ENCODE measurements at places on chromosomes 11 and 22.

- peak; percentile 38 for DNase-seq
These were observed 75.9 kb downstream of the LDLRAD3 start for GRCh38 chr11:36019722-36020121.

DNA sequence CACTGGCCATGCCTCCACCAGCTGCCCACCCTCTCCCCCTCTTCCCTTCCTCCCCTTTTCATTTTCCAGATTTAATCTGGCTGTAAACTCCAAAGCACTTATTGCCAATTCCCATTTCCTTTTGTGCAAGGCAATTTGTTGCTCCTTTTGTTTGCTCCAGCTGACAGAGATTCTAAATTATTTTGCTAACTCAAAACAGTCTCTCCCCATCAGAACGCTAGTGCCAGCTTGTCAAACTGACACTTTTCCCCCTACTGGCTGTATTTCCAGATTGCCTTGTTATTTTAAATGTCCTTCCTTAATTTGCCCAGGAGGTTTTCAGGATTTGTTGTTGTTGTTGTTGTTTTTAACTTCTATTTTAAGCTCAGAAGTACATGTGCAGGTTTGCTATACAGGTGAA, 57.0 kb upstream of the PAK1 start:
- no peak for DNase-seq

DNA sequence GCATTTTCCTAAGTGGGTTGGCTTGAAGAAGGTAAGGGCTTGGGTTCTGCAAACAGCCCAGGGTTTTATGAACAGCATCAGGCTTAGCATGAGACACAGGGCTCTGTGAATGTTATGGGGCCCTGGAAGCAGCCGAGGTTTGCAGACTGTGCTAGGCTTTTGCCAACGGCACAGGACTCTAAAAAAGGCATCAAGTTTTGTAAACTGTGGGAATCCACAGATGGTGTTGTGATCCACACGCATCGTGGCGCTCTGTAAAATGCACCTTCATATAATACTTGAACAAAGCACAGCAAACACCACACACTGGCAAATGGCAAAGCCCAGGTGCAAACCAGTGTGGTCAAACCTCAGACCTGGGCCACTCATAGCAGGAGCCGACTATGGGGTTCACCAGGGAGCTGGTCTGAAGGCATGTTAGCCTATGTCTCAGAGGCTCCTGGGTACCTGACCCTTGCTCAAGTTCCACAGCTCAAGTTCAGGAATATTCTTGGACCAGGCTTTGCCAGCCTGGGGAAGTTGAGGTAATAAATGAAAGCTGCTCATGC, 2.4 kb upstream of the SLCO2B1 start:
- no peak for DNase-seq

DNA sequence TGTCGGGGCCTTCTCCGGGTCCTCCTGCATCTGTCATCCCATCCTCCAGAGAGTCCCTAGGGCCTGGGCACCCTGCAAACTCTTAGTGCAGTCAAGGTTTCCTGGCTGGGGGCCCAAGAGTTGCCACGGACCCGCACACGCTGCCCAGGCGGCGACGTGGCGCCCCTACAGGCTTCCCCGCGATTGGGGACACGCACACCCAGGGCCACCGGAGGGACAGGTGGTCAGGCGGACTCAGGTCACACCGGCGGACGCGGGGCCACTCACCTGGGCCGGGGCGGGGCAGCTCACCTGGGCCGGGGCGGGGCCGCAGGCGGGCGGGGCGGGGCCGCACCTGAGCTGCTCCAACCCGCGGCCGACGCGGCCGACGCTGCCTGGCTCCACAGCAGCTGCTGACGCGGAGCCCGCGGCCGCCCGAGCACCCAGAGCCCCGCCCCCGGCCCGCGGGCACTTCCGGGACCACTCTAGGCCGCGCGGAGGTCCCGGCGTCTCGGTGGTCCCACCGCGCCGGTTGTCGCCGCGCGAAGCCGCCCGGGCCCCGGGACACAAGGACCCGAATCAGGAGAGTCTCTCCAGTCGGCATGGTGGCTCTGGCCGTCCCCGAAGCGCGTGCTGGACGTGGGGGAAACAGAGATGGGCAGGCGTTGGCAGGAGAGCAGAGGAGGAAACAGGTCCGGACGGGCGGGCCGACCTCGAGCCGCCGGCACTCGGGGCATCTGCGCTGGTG, at the start of gene ZNF70:
Gene ZNF70 (minus strand): TSS at position 399 of the 727 bp plus-strand sequence. CDS start 5,972 bp downstream, outside the sequence.
- peak; percentile 78 for DNase-seq

DNA sequence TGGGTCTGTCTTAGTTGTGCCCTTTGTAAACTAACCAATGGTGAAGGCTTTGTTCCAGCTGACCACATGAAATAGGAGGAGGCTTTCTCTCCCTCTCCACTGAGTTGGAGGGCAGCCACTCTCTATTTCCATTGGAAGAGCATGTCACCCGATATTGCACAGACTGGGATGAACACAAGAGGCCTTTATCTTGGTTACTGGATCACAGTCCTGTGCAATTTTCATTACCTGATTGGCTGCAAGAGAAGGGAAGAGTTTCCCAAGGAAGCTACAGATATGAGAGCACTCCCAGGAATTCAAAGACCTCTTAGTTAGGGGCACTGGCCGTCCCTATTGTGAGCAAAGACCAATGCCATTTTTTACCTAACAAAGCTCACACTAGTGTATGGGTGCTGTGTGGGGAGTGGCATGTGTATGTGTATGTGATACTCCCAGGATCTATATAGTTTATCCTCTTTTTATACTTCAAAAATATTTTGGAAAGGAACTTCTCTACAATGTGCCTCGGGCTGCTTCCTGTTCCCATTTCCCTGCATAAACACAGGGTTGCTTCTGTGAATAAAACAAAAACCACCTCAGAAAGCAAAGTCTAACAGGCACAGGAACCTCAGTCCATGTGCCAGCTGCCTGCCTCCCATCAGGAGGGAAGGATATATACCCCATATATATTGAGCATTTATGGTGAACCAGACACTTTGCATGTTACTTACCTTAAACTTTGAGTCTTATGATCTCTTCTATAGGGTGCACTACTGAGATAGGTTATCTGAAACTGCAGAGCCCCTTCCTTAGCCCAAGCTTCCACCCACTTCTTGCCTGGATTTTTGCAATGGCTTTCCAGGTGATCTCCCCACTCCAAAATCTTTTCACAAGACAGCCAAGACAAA, 126.5 kb downstream of the RASSF10 start:
- DNase-seq: peak; percentile 100

GRCh38 chr11:9005087-9005486, 1.3 kb upstream of the NRIP3 start:
- no peak for DNase-seq

- DNase-seq: no peak
These were observed 45.3 kb upstream of the SCUBE2 start for GRCh38 chr11:9136741-9137140.

DNA sequence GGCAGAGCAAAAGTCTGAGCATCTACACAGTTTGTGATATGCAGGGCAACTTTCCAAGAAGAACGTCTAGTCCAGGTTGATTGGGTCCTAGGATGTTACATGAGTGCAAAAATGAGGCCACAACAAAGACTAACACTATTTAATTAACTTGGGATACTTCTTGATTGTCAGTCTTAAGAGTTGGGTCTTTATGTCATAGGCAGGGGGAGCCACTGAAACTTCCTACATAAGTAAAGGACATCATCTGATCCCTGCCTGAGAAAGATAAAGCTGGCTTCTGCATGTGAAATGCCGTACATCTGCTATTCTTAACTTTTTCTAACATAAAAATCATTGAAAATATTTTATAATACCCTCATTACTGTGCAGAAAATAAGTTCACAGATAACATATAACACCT, 525.5 kb downstream of the NTM start:
- no peak for DNase-seq

DNA sequence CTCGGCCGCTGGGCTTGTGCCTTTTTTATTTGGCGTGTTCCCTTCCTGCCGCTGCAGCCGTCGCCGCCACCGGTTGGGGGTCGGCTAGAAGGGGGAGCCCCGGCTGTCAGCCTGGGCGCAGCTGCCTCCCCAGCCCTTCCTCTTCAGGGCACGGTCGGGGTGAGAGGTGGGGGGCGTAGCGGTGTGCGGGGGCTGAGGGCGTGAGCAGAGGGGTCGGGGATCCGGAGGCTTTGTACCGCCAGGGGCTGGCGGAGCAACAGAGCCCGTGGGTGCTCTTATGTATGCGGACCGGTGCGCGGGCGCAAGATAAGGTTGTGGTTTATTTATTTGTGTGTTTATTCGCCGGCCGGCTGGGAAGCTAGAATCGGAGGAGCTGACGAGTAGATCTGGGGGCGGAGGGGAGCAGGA, 477 bp downstream of the ZBTB16 start:
- DNase-seq: no peak

GRCh38 chr11:117887431-117888138, 11.1 kb upstream of the FXYD6 start:
- no peak for DNase-seq

- no peak for DNase-seq
These were observed 7.9 kb upstream of the GAB2 start for GRCh38 chr11:78425399-78426070.

- DNase-seq: no peak
These were observed 123.6 kb downstream of the ABTB2 start for GRCh38 chr11:34234086-34234740.

DNA sequence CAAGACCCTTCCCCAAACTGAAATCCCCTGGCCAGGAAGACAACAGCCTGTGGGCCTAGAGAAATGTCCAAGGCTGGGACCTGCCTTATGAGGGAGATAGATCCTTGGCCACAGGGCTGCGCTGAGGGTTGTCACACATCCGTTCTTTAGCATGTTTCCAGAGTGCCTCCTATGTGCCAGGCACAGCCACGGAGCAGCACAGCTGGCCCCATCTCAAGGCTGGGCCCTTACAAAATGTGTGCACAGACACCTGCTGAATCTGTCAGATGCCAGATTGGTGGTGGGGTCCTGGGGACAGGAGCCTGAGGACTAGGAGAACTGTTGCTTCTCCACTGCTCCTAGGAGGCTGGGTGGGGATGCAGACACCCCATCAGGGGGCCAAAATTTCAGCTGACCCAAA, 11.2 kb downstream of the GRIK4 start:
- no peak for DNase-seq

DNA sequence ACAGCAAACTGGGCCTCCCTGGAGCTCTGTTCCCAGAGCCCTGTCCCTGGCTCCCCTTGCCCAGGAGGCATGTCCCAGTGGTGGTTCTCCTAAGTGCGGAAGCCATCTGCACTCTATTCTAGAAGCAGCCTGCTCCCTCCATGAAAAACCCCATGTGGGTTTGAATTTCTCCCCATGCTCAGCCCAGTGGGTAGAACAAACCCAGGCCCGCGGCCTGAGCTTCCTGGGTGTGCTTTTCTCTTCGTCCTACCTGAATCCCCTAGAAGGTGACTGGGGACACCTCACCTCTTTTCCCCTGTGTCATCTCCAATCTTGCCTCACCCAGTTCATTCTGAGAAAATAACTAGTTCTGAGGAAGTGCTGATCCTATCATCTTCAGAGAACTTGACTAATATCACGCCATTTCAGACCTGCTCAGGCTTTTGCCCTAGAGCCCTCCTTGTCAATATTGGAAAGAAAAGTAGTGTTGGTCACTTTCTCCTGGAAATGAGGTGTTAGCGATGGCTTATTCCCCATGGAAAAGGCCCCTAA, 15.9 kb downstream of the IL10RA start:
- no peak for DNase-seq

DNA sequence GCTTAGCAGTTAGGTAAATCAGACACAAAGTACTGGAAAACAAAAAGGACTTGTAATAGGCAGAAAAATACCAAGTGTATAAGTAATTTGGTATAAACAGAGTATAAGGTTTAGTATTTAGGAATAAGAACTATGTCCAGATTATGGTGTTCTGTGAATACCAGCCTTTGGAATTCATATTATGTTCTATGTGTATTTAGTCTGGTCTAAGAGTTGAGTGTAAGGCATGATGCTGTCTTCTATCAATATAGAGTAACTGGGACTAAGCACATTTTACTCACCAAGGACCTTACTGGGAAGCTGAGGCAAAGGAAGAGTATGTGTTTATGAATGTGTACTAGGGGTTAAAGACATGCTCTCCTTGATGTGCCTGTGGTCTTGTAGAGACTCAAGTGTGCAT, 9.5 kb downstream of the SDHD start:
- DNase-seq: no peak

- no peak for DNase-seq
These were observed 98.2 kb downstream of the INSC start for GRCh38 chr11:15212876-15213275.

DNA sequence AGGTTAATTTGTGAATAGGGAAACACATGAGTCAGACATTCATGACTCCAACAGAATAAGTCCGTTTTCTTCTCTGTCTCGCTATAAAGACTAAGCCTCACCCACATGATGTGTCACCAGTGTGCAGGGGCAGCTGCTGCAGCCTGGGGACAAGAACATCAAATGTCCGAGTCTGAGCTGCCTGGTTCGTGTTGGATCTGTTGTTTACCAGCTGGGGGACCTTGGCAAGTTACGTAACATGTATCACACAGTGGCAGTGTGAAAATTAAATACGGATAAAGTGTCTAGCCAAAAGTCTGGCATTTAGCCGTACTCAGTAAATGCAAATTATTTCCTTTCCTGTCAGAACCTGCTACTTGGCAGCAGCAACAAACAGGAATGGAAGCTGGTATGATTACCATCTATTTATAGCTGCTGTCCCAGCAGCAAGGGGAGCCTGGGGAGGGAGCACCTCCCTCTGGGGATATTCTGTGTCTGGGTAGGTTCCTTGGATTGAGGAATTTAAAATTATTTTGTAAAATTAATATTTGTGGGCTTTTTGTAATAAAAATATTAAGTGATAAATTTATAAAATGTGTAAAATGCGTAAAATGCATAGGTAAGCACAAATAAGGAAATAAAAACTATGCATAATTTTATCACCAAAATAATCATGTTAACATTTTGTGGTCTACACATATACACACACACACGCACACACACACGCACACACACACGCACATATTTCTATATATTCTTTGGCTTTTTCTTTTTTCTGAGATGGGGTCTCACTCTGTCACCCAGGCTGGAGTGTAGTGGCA, 1.3 kb upstream of the CLDN25 start:
- no peak for DNase-seq

- no peak for DNase-seq
These were observed 34.7 kb upstream of the NRIP3 start for GRCh38 chr11:9038541-9038940.

- DNase-seq: peak; percentile 45
These were observed 22.2 kb upstream of the CBX7 start for GRCh38 chr22:39174498-39175352.

DNA sequence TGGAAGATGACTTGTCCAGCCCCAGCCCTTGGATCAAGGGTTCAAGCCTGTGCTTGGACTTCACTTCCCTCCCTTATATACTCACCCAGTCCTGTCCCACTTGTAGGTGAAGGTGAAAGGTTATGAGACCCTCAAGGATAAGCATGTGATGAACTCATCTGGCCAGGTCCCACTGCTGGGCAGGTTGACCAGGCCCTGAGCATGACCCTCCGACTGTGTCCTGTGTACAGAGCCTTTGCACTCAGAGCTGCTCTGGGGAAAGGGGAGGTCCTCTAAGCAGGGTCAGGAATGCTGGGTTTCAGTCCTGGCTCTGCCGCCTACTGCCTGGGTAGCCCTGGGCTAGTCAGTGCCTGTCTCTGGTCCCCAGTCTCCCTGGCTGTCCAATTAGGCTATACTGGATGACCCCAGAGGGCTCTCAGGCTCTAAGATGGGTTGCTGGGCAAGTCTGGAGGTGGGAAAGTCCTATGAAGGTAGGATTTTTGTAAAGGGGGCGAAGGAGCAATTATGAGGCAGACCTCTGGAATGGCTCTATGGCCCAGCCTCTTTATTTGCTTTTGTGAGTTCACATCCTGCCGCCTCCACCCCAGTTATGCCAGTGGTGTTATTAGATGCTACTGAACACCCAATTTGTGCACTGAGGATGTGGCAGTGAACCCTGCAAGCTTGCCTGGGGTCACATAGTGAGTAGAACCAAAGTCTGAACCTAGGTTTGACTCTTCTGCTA, 14.1 kb downstream of the DGAT2 start:
- DNase-seq: no peak
